ENCODE measurements at places on chromosomes 2 and 18.

DNA sequence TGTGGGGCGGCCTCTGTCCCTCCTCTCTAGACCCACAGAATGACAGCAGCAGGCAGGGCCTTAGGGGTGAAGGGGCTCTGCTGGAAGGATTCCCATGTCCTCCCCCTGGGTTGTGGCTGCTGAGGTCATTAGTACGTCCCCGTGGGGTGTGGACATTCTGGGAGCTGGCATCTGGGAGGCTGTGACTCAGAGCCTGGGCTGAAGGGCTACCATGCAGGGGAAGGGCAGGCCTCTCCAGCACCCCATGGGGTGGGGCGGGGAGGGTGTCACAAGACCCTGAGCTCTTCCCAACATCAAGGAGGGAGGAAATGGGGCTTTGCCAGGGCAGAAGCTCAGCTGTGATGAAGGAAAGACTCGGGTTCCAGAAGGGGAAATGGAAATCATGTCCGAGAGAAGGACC lies 105.8 kb upstream of the SMAD2 start:
- DNase-seq, result no peak

- no peak for DNase-seq
Observed at GRCh38 chr2:166406374-166406773, 30.6 kb upstream of the SCN9A start.

- no peak for DNase-seq
Observed at GRCh38 chr18:24128700-24129099, 10.2 kb upstream of the CABYR start.

GRCh38 chr2:32363597-32363996 lies 6.8 kb downstream of the BIRC6 start:
- no peak for DNase-seq

DNA sequence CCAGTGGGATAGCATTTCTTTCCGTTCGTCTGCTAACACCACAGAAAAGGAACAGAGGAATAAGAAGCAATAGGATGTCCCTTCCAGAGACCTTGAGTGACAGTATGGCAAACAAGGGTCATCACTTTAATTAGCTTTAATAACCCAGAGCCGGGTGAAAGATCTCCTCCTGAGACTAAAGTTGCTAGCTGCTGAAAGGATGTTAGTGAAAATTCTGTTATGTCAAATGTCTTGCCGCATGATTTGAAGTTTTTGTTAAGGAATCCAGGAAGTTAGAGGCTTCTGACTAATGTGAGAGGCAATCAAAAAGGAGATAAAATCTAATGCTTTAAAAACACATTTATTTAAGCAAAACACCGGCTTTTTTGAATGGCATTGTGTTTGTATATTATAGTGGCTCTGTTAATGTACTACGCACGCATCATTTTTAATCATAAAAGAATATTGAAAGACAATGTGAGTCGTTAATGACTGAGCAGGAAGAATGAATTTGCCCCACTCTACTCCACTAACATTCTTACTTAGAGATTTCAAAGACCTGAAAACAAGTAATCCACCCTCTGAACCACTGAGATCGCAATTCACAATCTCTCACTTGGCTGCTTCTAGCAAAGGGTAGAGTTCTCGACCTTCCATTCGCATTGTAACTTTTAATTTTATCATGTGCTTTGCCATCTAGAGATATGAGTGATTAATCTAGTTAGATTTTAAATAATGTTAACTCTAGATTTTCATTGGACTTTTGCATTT lies 536.6 kb downstream of the LRRTM4 start:
- DNase-seq, result no peak

DNA sequence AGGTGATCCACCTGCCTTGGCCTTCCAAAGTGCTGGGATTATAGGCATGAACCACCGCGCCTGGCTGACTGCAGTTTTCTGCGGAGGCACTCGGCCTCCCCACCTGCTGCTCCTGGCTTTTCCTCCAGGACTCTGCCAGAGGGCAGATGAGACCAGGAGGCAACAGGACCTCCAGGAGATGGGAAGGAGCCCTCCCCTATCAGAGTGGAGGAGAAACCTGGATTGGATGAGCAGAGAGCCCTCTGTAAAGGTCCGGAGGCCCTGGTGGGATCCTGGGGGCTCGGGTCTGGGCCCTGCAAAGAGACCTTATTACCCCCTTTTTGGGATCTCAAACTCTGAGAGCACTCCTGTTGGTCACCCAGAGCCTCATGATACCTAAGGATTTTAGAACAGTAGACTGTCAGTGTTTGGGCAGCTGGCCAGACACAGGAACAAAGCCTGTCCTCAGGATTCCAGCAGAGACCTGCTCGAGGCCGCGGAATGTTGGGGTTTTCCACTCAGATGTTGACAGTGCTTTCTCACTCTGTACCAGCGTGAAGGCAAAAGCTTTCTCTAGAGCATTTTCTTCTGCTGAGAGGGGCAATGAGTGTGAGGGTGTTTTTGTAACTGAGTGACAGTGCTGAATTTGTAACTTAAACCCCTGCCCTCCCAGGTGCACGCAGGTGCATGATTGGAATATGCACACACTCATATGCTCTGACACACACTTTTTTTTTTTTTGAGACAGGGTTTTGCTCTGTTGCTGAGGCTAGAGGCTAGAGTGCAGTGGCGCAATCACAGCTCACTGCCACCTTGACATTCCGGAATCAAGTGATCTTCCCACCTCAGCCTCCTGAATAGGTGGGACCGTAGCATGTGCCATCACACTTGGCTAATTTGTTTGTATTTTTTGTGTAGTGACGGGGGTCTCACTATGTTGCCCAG lies 48.4 kb downstream of the NPPC start:
- DNase-seq, result no peak

DNA sequence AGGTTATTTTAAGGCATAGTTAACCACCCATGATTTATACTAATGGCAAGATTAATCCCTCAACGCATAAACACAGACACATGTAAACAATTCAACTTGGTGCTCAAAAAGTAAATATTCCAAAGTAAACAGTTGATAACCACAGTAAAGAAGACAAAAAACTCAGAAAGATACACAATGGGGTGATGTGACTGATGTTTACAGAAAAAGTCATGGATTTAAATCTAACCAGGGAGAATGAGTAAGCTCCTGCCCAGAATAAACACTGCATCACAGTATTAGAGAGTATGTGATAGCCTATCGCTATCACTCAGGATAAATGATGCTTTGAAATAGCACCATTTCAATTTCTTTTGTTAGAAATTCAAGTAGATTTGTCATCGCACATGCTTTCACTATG lies 49.3 kb downstream of the HIBCH start:
- DNase-seq, result peak; percentile 27

DNA sequence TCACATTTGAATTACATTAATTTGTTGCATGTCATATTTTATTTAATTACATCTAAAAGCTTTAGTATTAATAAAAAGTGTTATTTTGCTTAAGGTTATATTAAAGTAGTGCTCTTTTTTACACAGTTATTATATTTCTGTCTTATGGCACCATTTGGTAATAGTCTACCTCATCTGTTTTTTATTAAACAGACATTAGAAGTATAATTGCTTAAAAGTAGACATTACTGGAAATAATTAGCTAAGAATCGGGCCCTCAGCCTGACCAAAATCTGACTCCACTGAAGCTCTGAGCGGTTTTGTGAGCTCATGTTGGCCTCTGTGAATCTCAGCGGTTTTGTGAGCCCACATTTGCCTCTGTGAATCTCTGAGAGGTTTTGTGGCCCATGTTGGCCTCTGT lies 102.5 kb upstream of the SNTG2 start:
- DNase-seq, result no peak

- DNase-seq, result no peak
Observed at GRCh38 chr2:202512176-202512575, 122.6 kb upstream of the FAM117B start.

GRCh38 chr2:137928547-137929518 lies 35.4 kb upstream of the HNMT start:
- DNase-seq, result no peak

DNA sequence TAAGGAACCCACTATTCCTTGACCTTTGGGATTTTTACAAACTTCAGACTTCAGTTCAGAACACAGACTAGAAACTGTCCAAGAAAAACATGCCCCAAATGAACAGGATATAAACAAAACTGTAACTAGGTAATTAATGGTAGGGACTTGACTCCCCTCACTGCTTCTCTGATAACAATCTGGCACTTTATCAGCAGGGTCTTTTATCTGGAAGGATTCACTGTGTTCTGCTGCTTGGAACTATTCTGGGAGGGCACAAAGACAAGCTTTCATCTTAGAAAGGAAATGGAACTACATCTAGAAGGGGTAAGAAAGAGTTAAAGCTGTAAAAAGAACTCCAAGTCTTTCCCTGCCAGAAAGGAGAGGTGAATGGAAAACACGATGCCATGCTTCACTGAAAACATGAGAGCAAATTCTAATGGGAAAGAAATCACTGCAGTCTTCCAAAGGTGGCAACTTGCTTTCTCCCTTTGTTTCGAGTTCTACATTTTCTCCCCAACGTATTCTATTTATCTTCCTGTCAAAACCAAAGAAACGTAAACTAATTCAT lies 181.2 kb downstream of the THADA start:
- no peak for DNase-seq

GRCh38 chr2:219099329-219099728 lies 38.6 kb upstream of the IHH start:
- peak; percentile 54 for DNase-seq

GRCh38 chr2:108924580-108925251 lies 64.3 kb downstream of the EDAR start:
- no peak for DNase-seq

DNA sequence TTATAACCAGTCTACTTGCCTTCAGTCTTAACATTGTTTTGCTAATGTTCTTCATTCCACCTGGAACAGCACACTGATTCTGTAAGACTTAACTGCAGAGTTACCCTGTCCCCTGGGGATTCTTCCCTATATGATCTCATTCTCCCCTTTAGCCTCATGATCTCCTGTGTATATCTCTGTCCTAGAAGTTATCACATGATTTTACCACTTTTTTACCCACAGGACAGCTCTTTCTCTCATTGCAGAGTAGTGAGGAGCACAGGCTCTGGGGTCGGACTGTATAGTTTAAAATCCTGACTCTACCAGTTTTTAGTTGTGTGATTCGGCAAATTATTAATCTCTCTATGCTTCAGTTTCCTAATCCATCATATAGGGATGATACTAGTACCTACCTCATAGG lies 14.2 kb upstream of the EXOC6B start:
- no peak for DNase-seq

- no peak for DNase-seq
Observed at GRCh38 chr18:71743634-71744033, 800.5 kb downstream of the CBLN2 start.

GRCh38 chr2:1674276-1674675 lies 70.0 kb downstream of the PXDN start:
- DNase-seq, result no peak

- DNase-seq, result no peak
Observed at GRCh38 chr2:164054651-164055050, 318.8 kb upstream of the FIGN start.

GRCh38 chr2:176171351-176172006 lies 14.4 kb downstream of the HOXD3 start:
- DNase-seq, result no peak

DNA sequence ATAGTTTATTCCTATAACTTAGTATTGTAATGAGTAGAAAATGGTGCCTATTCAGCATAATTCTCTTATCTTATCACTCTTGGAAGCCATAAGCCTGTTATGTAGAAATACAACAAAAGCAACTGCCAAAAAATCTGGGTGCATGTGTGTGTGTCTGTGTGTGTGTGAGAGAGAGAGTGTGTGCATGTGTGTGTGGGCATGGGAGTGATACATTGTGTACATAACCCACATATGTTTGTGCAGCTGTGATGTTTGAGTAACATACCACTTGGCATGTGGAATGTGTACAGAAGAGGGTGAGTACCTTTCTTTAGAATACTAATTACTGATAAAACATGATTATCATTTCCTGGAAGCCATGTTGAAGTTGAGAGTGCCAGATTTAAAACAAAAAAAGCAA lies 642.3 kb upstream of the SYT4 start:
- DNase-seq, result no peak

DNA sequence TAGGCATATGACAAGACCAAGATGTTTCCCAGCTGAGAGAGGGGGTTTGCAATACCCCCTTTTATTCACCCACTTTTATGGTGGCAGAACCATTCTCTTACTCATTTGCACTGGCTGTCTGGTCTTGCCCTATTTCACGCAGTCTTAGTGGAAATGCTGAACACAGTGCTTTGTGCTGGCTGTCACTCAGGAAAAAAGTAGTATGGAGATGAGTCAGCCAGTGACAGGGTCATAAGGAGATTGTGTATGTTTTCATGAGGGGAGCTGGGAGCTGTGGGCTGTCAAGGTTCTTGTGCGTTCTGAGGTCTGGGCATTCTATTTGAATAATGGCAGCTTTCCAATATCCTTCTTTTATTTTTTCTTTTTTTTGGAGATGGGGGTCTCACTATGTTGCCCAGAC lies 10.9 kb upstream of the CNRIP1 start:
- no peak for DNase-seq

DNA sequence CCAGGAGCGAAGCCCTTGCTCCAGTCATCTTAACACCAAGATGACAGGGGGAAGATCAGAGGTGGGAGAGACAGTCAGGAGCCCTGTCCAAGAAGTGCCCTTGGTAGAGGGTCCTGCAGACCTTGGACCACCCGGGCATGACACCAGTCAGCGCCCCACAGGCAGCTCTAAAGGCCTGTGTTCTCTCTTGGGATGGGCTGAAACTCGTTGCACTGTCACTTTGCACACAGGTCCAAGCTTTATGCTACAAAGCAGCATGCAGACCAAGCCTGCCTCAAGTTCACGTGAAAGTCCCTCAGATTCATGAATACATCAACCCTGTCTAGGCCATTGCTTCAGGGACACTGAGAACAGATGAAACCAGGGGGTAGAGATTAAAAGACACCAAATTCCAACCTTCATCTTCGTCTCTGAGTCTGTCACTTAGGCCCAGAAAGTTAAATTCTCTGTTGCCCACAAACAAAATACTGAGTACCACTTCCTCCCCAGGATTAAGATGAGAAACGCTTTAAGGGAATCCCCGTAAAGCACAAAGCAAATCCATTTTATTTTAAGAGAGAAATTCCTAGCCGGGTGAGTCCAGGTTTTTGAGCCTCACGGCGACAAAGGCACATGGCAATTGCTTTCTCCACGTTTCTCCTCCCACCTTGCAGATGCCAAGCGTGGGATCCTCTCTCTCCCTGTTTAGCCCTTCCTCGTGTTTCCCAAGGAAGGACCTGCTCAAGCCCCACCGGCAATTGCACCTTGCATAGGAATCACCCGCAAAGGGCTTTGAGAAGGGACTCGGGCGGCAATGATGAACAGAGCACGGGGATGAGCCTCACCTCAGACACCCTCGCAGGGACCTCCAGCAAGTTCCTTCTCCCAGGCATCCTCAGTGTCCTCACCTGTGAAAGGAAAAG lies 75.0 kb upstream of the ID2 start:
- no peak for DNase-seq

DNA sequence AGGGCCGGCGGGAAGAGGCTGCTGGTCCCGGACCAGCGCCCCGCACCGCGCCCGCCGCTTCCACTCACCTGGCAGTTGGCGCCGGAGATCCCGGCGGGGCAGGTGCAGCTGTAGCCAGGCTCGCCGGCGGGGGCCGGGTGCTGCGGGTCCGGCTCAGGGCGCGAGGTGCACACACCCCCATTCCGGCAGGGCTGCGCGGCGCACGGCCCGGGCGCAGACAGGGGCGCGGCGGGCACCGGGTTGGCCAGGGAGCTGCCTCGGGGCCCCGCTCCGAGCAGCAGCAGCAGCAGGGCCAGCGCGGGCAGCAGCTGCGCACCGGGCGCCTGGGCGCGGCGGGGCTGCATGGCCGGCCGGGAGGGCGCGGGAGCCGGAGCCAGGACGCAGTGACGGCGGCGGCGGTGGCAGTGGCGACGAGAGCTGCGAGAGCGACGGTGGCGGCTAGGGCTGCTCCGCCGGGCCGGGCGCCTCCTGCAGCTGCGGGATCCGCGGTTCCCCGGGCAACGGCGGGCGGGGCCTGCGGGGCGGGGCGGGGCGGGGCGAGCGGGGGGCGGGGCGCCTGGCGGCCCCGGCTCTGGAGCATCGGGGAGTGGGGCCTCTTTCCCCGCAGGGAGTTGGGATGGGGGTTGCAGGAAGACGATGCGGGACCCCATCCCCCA lies at the start of gene DNER:
DNER (minus strand) TSS at position 476 of the 656 bp plus-strand sequence; CDS start at position 344, 132 bp downstream.
- DNase-seq, result peak; percentile 84
